Globus pallidus (tissue), 1 donor: ENCODE measurements at places on chromosomes 3 and 15.

- no peak for DNase-seq
Observed at GRCh38 chr3:183106635-183107034, 7.3 kb upstream of the MCCC1 start.

DNA sequence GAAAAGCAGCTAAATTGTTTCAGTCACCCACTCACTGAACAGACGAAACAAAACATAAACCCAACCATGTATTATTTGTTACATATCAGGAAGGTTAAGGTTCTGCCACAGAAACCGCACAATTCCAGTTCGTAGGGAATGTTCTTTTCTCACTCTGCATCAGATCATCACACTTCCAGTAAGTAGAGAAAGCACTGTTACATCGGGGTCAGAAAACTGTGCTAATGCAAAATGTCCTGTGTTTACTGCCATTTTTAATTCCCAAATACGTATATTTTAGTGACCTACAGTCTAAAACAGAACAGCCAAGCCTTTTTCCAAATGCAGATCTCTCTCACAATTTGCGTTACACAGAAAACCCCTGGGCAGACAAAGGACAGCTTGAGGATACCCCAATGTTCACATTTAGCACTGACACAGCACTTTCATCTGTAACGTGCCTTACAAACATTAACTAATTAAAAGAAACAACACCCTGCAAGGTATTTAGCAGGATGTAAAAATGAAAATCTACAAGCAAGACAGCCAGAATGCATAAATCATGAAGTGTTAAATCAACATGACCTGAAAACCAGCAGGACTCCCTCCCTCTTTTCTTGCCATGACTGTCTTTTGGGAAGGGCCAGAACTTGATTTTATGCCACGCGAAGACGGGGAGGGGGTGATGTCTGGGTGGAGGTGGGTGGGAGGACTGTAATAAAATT is 34.8 kb upstream of the SKIL start:
- no peak for DNase-seq

DNA sequence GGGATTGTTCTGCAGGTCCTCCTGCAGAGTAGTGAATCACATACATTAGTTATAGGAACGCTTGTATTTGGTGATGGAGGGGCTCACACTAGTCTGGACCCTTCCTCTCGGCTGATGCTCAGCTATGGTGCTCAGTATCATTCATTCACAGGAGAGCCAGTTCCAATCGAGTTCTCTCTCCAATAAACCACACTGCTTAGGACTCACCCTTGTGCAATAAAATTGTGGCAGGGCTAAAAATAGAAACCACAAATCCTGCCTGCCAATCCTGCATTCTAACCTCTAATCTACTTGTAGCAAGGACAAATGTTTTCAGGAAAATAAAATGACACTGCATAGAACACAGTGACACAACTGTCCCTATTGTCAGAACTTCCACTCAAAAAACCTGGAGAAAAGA is 138.4 kb upstream of the TBL1XR1 start:
- no peak for DNase-seq

- no peak for DNase-seq
Observed at GRCh38 chr3:65093641-65094040, 405.8 kb upstream of the ADAMTS9 start.

- DNase-seq = peak; percentile 92
Observed at GRCh38 chr3:64224826-64225610, at the start of gene PRICKLE2. Gene PRICKLE2 (minus strand): TSS chr3:64225466. CDS start chr3:64198927, 26,539 bp downstream.

- no peak for DNase-seq
Observed at GRCh38 chr3:150759319-150759718, 3.6 kb downstream of the SIAH2 start.

- DNase-seq = no peak
Observed at GRCh38 chr15:39593656-39594445, 13.0 kb downstream of the THBS1 start.

GRCh38 chr15:70569091-70569713 is 194.2 kb downstream of the UACA start:
- peak; percentile 59 for DNase-seq

- no peak for DNase-seq
Observed at GRCh38 chr3:14505803-14506500, 34.2 kb downstream of the GRIP2 start.

GRCh38 chr3:65449841-65450428 is 588.8 kb downstream of the MAGI1 start:
- no peak for DNase-seq

- DNase-seq = no peak
Observed at GRCh38 chr3:128372281-128372680, 94.4 kb downstream of the DNAJB8 start.

DNA sequence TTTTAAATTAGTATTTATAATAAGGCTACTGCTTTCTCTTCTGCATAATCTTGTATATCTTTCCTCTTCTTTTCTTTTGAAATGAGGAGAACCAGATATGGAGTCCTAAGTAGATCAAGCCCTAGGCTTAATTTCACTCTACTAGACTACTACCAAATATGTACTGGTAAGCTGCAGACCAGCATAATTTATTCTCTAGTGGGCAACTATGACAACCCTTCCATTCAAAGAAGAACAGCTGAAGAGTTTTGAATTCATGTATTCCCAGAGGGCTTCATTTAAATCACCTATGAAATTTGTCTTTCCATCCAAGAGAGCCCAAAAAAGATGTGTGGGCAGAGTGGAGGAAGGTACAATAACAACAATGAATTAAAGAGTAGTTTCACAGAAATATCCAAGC is 10.0 kb downstream of the RAD18 start:
- DNase-seq = no peak

GRCh38 chr15:53320816-53321215 is 438.6 kb downstream of the WDR72 start:
- no peak for DNase-seq

GRCh38 chr3:41898631-41899030 is 63.3 kb downstream of the ULK4 start:
- DNase-seq = no peak

- peak; percentile 25 for DNase-seq
Observed at GRCh38 chr3:122773944-122774509, 19.6 kb downstream of the HSPBAP1 start.

DNA sequence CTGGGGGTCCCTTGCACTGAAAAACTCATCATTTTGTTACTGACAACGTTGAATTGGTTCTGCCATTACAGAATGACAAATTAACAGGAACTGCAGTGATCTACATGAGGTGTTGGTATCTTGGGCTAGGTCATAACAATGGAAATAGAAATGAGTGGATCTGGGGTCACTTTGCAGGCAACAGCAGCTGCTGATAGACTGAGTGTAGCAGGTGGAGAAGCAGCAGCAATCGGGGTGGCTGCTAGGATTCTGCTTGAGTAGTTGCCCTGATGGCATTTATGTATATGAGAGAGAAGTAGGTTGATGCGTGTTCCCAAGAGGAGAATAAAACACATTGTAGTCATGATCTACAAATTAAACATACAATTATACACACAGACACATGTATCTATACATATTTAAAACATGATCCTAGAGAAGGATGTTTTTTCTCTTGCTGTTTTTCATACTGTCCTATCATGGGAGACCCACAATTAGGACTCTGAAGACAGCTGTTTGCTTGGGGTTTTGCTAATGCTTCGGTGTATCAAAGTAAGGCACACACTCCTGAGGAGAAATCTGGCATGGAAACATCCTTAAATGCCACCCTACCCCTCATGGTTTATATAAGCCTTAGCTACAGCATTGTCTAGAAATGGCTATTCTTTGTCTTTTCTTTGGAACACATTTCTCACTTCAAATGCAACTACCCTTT is 15.8 kb upstream of the THBS1 start:
- no peak for DNase-seq

DNA sequence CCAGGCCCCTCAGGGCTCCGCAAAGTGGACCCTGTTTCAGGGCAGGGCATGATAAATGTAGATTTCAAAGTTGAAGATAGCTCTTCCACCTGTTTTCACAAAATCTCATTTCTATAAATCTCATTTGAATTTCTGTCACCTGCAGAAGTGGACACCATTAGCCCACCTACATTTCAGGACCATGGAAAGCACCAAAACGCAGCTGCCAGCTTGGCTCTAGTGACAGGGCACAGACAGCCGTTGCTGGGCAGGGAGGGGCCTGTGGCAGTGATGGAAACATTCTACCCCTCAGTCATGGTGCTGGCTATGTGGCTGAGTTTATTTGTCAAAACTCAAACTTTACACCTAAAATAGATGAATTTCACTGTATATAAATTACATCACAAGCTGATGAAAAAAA is 40.4 kb downstream of the PRR23E start:
- DNase-seq = no peak

DNA sequence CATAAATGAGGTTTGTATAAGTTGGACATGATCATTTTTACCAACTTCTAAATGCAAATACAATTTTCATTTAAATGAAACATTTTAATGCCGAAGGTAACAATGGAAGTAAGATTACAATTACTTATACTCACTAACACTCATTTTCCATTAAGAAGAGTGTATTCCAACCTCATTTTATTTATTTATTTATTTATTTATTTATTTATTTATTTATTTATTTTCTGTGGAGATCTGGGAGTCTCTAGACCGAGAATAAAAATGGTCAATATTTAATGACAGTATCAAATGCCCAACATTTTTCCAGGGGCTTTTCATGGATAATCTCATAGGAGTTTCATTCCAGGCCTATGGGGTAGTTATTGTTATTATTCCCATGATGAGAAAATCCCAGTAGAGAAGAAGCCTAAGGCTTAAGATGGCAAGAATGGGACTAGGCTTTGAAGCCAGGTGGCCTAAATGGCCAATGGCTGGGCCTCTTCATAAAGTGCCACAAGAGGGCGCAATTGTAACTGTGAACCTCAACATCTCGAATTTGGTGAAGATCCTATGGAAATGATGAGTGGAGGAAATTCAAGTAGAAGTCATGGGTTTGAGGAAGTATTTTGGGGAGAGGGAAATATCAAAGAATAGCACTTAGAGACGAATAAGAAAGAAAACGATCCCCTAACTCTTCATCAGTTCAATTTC is 21.3 kb downstream of the VGLL3 start:
- DNase-seq = peak; percentile 11

DNA sequence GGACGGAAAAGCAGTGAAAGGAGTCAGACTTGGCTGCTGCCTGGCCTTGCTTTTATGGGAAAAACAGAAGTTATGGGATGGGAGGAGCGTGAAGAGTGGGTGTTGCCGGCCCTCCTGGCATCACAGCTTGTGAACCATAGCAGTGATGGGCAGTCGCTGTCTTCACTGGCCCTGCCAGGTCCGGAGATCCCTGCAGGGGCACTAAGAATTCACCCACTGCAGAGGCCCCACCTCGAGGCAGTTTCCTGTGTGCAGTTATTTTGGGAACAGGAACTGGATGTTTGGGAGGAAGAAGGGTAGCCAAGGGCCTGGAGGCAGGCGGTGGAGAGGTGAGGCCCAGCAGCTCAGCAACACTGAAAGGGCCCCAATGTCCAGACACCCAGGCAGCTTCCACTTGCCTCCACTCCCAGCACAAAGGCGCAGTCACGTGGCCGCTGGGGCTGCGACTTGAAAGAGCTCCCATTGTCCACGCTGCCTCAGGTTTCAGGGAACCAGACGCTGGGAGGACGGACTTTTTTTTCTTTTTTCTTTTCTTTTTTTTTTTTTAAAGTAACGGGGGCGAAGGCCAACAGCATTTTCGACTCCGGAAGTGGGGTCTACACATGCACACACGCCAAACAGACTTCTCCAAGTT is 255.6 kb downstream of the ZNF621 start:
- DNase-seq = peak; percentile 91

- peak; percentile 63 for DNase-seq
Observed at GRCh38 chr15:89971592-89971997, 29.5 kb upstream of the ZNF710 start.

DNA sequence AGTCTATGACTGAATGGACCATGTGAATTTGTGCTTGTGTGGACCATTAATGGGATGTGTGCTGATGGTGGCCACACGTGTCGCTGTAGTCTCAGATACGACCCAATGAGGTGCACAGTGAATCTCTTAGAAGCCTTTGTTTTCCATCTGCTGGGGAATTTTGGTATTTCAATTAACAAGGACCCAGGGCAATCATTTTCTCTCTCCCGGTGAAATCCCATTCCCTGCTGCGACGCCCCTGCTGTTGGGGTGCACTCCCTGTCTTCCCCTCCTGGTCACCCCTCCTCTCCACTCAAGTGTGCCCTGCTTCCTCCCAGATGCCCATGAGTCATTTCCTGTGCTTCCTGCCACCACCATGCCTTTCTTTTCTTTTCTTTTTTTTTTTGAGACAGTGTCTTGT is 32.7 kb downstream of the EBLN2 start:
- DNase-seq = no peak

DNA sequence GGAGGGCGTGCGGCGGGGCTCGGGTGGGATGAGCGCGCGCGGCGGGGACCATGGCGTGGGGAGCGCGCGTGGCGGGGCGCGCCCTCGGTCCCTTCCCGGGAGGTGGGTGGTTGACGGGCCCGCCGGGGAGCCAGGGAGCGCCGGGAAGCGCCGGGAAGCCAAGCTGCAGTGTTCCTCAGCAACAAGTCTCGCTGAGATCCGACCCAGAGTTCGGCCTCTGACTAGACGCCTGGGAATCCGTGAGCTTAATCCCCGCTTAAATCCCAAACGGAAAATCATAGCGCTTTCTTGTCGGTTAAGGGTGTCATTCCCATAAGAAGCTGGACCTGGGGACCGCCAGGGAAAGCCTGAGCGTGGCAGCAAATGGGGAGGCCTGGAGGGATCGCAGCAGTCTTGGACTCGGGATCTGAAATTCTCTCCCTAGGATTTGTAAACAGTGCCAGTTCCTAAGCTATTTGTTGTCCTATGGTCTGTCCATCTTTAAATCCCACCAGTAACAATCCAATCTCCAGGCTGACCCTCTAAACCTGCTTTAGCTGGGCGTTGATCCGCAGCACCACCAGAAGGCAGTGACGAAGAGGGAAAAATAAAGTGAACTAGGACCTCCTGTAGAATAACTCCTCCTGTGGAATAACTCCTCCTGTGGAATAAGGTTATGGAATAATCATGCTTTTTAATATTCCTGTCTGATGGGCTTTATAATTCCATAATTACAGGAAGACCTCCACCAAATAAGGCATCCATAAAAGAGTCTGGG is 570 bp upstream of the NEDD4 start:
- no peak for DNase-seq

DNA sequence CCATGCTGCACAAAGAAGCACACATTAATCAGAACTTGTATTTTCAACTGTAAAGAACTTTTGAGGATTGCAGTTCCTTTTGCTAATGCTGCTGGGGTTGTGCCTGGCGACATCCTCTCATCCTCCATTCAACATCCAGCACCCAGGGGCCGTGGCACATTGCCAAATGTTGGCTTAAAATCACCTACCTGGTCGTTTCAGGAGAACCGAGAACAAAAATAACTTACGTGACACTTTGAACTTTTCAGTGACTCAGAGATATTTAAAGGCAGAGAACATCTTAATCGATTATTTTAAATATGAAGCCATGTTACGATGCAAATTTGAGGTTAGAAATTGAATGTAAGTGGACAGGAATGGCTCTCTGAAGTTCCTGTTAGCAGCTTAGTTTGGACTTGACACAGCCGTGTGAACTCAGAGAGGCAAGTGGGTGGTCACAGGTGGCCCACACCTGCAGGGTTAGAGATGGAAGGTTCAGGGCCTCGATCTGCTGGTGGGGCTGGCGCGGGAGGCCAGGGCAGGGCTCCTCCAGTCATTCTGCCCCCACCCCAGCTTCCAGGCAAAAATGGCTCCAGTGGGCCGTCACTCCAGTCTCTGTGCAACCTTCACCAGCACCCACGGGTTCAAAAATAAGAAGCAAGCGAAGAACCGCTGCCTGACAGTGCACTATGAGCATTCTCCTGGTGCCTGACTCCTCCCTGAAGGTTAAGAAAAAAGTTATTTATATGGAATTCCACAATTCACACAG is 12.2 kb downstream of the LRRK1 start:
- DNase-seq = no peak

- DNase-seq = no peak
Observed at GRCh38 chr3:125035217-125035616, 20.6 kb downstream of the HEG1 start.

GRCh38 chr3:45927881-45928280 is 15.4 kb upstream of the CXCR6 start:
- DNase-seq = no peak
